ENCODE measurements at places on chromosomes 5 and 9. TPM values are rescaled to one million over a fixed set of nuclear protein-coding genes. Genes with fewer than 3 reads are reported as not detected.

The PRUNE2 gene
- 0.12 TPM for total RNA-seq

The CSF1R gene
- 4.3 TPM for total RNA-seq

The KLF4 gene
- total RNA-seq = 5.0 TPM

The LTC4S gene
- not detected for total RNA-seq

The GPRIN1 gene
- 6.2 TPM for total RNA-seq

- no peak for DNase-seq
These were observed 2.4 kb downstream of the LCN1 start for GRCh38 chr9:135523521-135524129.

- peak; percentile 68 for DNase-seq
These were observed 104.1 kb downstream of the TSSK1B start for GRCh38 chr5:113330533-113331208.

GRCh38 chr5:177473443-177474001 is at the start of gene DBN1:
TSS of gene DBN1 (minus strand) at chr5:177473634. CDS start at chr5:177473521, 113 bp downstream.
- peak; percentile 51 for DNase-seq

DNA sequence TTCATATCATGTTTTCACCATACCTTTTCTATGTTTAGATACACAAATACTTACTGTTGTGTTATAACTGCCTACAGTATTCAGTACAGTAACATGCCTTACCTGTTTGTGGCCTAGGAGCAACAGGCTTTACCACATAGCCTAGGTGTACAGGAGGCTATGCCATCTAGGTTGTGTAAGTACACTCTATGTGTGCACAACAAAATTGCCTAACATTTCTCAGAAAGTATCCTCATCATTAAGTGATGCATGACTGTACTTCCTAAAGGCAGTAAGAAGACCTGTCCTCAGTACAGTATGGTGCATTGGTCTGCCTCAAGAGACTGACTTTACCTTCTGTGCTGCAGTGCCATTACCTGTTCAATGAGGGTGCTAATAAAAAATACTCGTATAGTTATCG is 7.9 kb downstream of the TXN start:
- DNase-seq = no peak

DNA sequence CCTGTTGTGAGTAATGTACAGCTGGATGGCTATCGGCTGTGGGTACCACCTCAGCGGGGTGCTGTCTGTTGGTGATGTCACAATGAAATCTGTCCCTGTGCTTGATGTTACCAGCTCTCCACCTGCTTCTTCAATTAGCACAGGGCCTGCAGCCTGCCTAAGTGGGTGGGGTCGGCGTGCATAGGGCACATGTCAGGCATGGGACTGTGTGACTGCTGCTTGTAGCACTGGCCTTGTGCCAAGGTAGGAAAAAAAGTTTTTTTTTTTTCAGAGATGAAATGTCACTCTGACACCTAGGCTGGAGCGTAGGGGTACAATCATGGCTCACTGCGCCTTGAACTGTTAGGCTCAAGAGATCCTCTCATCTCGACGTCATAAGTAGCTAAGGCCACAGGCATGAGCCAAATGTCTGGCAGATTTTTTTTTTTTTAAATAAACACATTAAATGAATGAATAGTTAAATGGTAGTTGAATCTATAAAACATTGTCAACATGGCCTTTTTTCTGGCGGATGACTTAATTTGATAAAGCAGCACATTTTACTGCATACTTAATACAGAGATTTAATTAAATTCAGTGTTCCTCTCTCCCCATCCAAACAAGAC is 222.5 kb downstream of the NXNL2 start:
- DNase-seq = no peak

DNA sequence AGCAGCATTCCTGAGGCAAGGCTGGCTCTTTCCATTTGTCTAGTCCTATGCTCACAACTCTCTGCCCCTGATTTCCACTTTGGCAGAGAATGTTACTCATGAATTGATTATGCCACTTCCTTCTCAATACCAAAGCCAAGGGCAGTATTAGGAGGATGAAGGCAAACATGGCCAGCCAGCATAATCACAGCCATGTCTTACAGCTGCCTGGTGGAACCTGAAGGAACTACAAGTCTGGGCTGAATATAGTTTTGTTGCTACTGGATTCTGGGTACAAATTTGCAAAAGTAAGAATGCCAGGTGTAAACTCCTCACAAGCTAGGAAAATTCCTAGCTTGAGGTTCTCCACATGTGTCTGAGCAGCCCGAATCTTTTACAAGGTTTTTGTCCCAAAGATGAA is 4.2 kb downstream of the SIL1 start:
- DNase-seq = peak; percentile 8

DNA sequence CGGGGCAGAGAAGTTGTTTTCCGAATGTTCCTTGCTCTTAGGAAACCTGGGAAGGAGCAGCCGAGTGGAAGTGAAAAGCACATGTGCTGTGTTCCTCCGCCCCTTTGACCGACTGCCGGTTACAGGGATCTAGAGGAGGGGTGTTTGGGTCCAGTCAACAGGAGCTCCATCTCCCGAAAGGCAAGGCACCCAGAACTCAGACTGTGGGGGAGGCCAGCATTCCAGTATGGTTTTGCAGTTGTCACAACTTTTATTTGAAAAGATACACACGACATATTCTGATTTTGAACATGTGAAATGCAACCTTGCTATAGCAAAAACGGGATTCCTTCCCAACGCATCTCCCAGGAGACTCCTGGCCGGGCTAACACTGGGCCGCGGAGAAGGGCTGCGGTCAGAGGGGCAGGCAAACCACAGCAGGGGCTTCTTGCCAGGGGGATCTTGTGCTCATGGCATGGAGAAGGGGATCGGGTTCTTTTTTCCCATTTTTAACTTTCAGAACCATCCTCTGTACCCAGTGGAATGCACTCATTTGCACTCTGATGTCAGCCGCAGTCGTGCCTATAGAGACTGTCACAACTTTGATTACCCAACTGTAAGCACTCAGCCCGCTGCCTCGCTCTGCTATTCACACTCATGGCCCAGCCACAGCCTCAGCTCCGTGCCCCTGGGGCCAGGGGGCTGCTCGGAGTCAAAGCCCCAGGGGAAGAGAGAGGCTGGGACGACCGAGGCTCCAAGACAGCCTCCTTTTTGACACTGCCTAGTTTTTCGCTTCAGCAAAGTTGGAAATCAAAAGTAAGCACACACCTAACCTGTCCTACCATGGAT is 3.9 kb downstream of the QRFP start:
- no peak for DNase-seq
